ENCODE measurements at places on chromosomes 1 and 21. TPM values are rescaled to one million over a fixed set of nuclear protein-coding genes. Genes with fewer than 3 reads are reported as not detected.

DNA sequence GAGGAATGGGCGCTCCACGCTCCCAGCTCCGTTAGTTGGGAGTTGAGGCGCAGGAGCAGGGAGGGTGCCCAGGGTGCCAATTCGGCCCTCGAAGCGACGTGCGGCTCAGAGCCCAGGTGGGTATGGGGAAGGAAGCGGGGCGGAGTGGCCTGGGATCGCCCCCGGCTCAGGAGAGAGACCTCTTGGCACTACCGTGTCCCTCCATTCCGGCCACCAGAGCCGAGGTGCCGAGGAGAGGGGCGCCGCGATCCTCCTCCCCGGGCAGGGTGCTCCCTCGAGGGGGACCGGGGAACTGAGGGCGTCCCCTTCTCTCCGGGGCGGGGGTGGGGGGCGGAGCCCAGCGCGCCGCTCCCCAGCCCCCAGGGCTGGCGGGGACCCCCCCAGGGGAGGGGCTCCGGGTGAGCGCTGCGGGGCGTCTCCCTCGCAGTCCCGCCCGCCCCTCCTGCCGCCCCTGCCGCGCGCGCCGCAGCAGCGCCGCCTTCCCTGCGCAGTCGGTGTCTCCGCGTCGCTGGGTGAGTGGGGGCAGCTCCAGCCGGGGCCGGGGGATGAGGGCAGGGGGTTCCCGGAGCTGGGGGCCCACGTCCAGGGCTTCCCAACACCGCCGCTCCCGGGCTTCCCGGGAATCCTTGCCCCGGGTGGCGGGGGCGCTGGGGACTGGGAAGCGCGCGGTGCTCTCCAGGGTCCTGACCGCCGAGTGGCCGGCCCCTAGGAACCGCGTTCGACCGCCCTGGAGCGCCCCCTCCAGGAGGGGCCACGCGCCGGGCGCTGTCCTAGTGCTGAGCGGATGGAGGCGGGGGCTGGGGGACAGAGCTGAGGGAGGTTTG is at the start of gene HPCA:
HPCA (plus strand) TSS at position 488 of the 824 bp plus-strand sequence. CDS start 2,408 bp downstream, outside the sequence.
- no peak for DNase-seq

- DNase-seq = no peak
Measured at GRCh38 chr1:176939993-176940392, 224.5 kb downstream of the ASTN1 start.

DNA sequence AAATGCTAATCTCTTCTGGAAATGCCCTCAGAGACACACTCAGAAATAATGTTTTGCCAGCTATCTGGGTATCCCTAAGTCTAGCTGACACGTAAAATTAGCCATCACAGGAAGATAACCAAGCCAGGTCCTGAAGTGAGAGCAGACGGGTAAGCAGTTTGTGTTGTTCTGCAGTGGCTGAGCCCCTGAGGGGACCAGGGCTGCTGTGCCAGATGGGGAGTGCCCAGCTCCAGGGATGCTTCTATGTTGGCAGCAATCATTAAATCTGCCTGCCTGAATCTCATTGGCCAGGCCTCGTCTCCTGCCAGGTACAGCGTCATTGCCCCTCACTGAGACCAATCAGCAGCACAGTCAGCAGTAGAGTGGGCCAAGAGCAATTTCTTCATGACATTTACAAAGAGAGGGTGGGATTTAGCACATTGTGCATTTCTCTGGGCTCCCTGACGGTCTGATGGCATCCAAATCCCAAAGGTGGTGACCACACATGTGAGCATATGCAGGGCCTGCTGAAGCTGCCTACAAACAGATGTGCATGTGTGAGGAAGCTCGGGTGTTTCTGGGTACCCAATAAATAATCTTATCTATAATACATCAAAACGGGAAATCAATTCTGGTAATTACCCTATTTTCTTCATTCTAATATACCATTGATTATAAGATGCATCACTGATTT is 58.7 kb upstream of the LRRN2 start:
- DNase-seq = no peak

DNA sequence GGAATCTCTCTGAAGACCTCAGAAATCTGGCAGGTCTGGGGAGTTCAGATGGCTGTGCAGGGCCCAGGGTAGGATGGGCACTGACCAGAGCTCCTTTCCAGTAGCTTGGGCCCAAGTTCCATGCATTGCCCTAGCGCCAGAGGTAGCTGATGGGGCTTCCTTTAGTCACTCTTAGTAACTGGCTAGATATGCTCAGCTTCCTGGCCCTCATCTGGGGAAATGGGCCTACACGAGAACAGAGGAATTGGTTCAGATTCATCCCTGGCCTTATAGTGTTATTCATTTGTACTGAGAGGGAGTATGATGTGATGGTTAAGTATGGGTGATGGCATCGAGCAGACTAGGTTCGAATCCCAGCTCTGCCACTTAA is 15.5 kb upstream of the PSMB2 start:
- no peak for DNase-seq

DNA sequence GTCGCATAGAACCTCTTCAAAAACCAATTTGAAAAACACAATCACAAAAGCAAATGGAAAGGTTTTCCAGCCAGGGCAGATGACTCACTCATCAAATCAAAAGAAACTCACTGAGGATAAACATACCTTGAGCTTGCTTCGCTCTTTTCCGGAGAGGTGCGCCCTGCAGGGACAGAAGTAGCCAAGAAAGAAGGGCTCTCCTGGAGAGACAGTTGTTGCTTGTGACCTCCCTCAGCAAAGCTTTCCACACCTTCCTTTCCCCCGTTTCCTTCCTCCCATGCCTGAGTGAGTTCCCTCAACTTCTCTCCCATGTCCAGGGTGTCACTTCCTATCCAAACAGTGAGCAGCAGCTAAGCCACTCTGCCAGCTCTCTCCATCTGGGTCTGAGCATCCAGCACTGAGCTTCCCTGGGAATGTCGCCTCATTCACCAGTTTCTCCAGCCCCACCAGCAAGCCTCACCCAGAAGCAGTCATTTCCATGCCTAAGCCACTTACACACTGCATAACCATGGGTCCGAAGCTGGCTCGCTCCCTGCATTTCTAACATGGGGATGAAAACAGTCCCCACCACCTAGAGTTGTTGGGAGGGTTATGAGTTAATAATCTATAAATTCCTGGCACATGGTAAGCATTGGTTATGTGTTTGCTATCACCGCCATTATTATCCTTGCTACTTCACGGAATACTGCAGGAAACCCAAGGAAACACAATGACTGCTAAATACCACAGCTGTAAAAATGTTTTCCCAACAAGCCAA is 75.0 kb downstream of the PTPN14 start:
- DNase-seq = peak; percentile 85

GRCh38 chr21:23725576-23725975 is 1881.7 kb downstream of the MRPL39 start:
- DNase-seq = no peak

TSTD1 gene
- polyA plus RNA-seq = 153 TPM

OR2L5 gene
- not detected for polyA plus RNA-seq
